Nephron progenitor cell (in vitro differentiated cells): ENCODE measurements at places on chromosomes 6 and 20.

GRCh38 chr6:82891076-82891475 lies 174.6 kb downstream of the UBE3D start:
- H3K36me3 ChIP-seq = peaks cover 40% of the 10 kb centered on the region
- H3K4me1 ChIP-seq = peaks cover 5% of the 10 kb centered on the region
- no peaks in the 10 kb centered on the region for H3K27me3 ChIP-seq
- DNase-seq = no peak
- no peak overlapping the region for H3K4me3 ChIP-seq

GRCh38 chr20:3128275-3128984 lies 31.2 kb downstream of the FASTKD5 start:
- H3K27me3 ChIP-seq = no peaks in the 10 kb centered on the region
- peak overlapping the region; percentile 85 for H3K27ac ChIP-seq
- DNase-seq = no peak
- no peaks in the 10 kb centered on the region for H3K4me1 ChIP-seq
- H3K36me3 ChIP-seq = peaks cover 46% of the 10 kb centered on the region

GRCh38 chr6:143286251-143286795 lies 164.2 kb downstream of the ADAT2 start:
- no peak overlapping the region for H3K27ac ChIP-seq
- no peak for DNase-seq
- no peak overlapping the region for H3K4me3 ChIP-seq
- peaks cover 12% of the 10 kb centered on the region for H3K4me1 ChIP-seq

DNA sequence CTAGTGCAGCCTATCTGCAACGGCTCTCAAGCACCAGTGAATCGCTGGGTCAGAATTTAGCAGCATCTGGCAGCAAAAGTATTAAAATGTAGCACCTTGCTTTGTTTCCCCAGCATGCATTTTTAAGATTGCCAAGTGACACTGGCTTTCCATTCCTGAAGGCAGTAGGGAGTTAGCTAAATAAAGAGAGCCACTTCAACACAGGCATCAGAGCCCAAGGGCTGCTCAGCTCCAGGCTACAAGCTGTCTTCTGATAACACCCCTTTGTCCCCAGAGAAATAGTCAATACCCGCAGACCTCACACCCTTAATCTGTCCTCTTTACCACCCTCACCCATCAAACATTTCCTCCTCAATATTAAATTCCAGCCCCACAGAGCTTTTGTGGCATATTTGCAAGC lies 19.7 kb upstream of the MDFI start:
- peak overlapping the region; percentile 41 for H3K27ac ChIP-seq
- peaks cover 27% of the 10 kb centered on the region for H3K36me3 ChIP-seq
- H3K27me3 ChIP-seq = peaks cover 14% of the 10 kb centered on the region
- peaks cover 34% of the 10 kb centered on the region for H3K4me1 ChIP-seq
- H3K4me3 ChIP-seq = no peak overlapping the region

GRCh38 chr6:93799226-93799625 lies 379.9 kb upstream of the EPHA7 start:
- H3K27me3 ChIP-seq = no peaks in the 10 kb centered on the region
- H3K27ac ChIP-seq = no peak overlapping the region
- no peak for DNase-seq
- no peaks in the 10 kb centered on the region for H3K4me1 ChIP-seq
- no peaks in the 10 kb centered on the region for H3K36me3 ChIP-seq

- DNase-seq = peak; percentile 88
- no peak overlapping the region for H3K27ac ChIP-seq
- peaks cover 20% of the 10 kb centered on the region for H3K4me1 ChIP-seq
These were observed 49.7 kb upstream of the BHLHE23 start for GRCh38 chr20:63056236-63057170.

DNA sequence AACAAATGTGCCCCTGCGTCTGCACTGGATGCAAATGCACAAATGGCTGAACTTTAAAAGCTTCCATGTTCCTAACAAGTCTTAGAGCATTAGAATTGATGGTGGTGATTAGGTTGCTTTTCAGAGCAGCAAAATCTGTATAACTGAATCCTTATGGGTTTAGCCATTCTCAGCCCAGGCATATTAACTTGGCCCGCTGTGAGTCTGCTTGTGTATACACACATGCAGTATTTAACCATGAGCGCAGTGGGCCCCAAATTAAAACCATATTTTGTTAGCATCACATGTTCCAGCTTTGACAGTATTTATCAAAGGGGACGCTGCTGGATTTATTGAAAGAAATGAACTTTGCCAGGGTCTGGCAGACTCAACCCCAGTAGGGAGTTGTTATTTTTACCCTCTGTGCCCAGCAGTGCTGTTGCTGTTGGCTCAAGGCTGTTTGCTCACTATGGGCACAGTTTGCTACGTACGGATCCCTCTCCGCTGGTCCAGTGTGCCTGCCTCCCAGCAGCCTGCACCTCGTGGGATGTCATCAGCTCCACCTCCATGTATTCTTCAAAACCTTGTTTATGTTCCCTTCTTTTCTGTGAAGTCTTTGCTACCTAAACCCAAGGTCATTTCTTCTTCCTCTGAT lies 144.7 kb downstream of the QRSL1 start:
- no peak for DNase-seq
- H3K4me3 ChIP-seq = no peak overlapping the region
- H3K27ac ChIP-seq = no peak overlapping the region
- peaks cover 6% of the 10 kb centered on the region for H3K36me3 ChIP-seq
- peaks cover 22% of the 10 kb centered on the region for H3K4me1 ChIP-seq
- no peaks in the 10 kb centered on the region for H3K27me3 ChIP-seq

DNA sequence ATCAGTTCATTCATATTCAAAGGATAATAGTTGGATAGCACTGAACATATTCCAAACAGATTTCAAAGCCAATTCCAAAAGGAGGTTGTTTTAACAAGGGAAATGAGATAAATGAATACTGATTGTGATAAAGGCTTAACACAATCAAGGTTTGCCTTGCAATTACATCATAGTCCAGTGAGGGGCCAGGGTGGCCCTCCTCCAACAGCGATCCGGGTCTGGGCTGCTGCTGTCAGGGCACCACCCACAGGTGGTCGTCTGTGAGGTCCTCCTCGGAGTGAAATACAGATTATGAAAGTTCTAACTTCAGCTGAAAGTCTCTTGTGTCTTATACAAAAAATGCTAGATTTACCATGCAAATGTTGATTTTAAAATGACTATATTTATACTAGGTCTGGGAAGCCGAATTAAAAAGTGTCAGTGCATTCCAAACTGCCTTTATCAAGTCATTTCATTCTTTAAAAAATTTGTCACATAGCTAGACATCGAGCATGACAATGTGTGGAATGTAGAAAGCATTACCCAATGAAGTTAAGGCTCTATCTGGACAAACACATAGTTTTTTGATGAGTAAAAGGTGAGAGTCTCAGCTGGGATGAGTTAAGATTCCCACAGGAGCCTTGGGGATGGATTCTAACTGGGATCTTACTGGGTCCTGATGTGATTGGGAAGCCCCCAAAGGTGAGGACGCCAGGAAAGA lies 65.9 kb upstream of the SLC22A23 start:
- no peak for DNase-seq
- no peak overlapping the region for H3K4me3 ChIP-seq
- peaks cover 4% of the 10 kb centered on the region for H3K36me3 ChIP-seq
- peaks cover 47% of the 10 kb centered on the region for H3K4me1 ChIP-seq
- H3K27ac ChIP-seq = no peak overlapping the region

GRCh38 chr6:159533016-159533415 lies 160.0 kb downstream of the SOD2 start:
- H3K4me1 ChIP-seq = no peaks in the 10 kb centered on the region
- H3K36me3 ChIP-seq = no peaks in the 10 kb centered on the region
- peaks cover 7% of the 10 kb centered on the region for H3K27me3 ChIP-seq
- DNase-seq = no peak
- no peak overlapping the region for H3K27ac ChIP-seq

- H3K4me3 ChIP-seq = no peak overlapping the region
- peaks cover 2% of the 10 kb centered on the region for H3K27me3 ChIP-seq
- H3K36me3 ChIP-seq = no peaks in the 10 kb centered on the region
- H3K27ac ChIP-seq = no peak overlapping the region
These were observed 10.4 kb upstream of the GCNT2 start for GRCh38 chr6:10510592-10511367.

- peak overlapping the region; percentile 73 for H3K27ac ChIP-seq
- DNase-seq = no peak
- peaks cover 26% of the 10 kb centered on the region for H3K36me3 ChIP-seq
- H3K27me3 ChIP-seq = no peaks in the 10 kb centered on the region
These were observed 139.7 kb downstream of the MTHFD1L start for GRCh38 chr6:151005164-151005563.

DNA sequence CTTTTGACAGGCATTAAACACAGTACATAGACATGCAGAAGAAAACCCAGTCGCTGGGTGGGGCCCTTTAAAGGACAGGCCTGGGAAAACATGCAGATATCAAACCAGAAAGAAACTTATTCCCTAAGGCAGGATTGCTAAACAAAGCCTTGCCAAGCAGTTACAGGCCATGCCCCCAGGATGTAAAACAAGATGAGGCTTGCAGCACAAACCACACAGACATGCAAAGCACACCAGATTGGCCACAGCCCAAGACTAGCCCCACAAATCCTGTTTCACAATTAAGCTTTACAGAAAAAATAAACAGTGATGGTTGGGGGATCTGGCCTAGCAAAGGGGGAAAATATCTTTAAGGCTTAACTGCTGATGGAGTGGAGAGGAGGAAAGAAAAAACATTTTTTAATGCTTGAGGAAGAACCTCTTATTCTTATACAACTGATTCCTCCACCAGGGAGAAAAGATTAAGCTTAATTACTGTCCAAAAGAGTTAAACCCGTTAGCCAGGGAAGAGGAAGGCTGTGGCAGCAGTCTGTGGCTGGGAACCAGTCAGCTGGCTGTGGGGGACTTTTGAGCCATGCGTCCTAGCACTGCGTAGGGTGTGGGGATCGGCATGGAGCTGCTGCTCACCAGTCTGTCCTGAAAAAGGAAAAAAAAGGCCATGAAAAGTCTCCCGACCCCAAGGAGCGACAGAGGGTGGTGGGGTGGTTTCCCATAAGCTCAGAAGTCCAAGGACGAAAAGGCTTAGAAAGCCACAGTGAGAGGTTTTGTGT lies 28.4 kb downstream of the COL19A1 start:
- H3K4me1 ChIP-seq = peaks cover 6% of the 10 kb centered on the region
- no peaks in the 10 kb centered on the region for H3K27me3 ChIP-seq
- no peak overlapping the region for H3K4me3 ChIP-seq
- peak overlapping the region; percentile 10 for H3K27ac ChIP-seq
- no peak for DNase-seq
- H3K36me3 ChIP-seq = no peaks in the 10 kb centered on the region

DNA sequence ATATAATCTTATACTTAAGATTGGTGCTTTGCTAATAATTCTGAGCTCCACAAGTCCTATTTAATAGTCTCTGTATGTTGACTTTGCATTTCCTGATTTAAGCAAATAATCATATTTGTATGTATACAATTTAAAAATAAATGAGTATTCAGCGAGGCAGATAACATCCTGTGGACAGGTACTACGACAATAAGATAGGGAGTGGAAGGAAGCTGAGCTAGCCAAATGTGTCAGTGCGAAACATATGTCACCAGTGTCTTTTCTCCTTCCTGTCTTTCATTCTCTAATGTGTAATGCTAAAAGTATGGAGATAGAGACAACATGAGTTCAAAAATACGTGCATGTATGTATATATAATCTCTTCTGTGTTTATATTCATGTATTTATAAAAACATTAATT lies 359.6 kb upstream of the KCNQ5 start:
- H3K4me3 ChIP-seq = no peak overlapping the region
- no peaks in the 10 kb centered on the region for H3K36me3 ChIP-seq
- no peak for DNase-seq
- no peaks in the 10 kb centered on the region for H3K27me3 ChIP-seq

DNA sequence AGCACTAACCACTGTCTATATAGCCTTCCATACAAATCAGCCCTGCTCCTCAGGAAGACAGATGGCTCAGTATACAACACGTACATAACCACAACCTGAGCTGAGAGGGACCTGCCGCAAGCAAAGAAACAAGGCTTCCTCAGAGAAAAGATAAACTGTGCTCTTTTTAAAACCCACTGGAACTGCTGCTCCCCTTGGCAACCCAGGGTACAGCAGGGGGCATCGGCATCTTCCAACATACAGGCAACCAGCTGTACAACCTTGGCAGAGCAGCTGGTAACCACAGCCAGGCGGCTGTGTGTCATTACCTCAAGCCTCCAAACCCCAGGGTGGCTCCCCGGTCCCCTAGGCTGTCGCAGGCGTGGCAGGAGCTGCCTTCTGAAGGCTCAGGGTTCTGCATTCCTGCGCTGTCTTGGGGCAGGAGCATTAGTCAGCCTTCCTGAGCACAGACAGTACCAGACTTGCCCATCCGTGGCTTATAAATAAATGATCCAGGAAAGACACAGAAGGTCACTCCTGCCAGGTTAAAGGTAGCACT lies 249.5 kb downstream of the ADGRG6 start:
- no peaks in the 10 kb centered on the region for H3K36me3 ChIP-seq
- DNase-seq = no peak
- no peaks in the 10 kb centered on the region for H3K4me1 ChIP-seq
- H3K27me3 ChIP-seq = no peaks in the 10 kb centered on the region

DNA sequence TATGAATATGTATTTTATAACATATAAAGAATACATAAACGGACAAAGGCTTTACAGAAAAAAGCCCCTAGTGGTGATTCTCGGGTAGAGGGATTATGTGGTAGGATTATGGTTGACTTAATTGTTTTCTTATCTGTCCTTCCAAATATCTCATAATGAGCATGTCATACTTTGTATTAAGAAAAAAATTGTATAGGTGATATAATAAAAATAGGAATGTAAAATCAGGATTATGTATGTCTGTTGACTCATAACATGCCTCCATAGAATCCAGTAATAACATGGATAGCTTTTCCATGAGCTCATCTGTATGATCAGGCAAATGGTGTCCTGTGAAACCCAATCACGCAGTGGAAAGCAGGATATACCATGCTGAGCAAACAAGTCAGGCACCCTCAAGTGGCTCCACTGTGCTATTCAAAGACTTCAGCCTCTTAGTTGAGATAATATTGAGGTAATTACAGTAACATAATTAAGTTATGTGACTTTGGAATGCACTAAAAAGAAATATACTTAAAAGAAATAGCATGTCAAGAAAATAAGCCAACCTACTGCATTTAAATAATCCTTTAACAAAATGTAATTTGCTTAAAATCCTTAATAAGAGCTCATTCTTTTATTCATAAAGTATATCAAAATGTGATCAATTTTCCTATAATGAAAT lies 39.6 kb upstream of the PRELID3B start:
- H3K4me1 ChIP-seq = no peaks in the 10 kb centered on the region
- H3K27ac ChIP-seq = no peak overlapping the region
- no peak for DNase-seq
- no peak overlapping the region for H3K4me3 ChIP-seq
- H3K36me3 ChIP-seq = no peaks in the 10 kb centered on the region
- H3K27me3 ChIP-seq = peaks cover 16% of the 10 kb centered on the region

DNA sequence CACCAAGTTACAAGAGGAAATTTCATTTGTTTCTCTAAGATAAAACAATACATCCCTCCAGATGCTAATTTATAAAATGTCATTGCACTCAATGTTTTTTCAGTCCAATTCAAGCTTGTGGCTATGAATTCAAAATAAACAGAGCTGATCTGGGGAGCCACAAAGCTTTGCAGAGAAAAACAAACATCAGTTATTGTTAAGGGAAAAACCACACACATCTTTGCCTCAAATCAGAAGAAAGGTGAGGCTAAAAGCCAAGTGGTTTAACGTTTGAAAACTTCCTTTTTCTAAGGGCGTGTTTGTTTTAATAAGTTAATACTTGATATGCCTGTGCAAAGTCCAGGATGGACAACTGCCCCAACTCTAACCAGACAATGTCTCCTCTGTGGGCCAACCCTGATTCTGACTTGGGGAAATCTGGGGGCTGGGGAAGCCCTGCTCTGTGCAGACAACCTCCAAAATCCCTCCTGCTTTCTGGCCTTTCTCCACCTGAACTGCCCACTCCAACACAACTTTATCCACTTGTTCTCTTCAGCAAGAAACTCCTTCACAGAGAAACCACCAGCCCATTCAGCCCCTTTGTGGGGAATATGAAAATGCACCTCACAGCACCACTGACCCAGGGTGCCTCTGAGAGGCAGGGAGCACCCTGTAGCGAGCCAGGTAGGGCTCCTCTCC lies 44.6 kb upstream of the NT5E start:
- peaks cover 10% of the 10 kb centered on the region for H3K27me3 ChIP-seq
- H3K36me3 ChIP-seq = no peaks in the 10 kb centered on the region
- H3K4me3 ChIP-seq = no peak overlapping the region
- H3K27ac ChIP-seq = peak overlapping the region; percentile 45
